Lower lobe of right lung (tissue), 2 donors: ENCODE measurements at places on chromosomes 5 and 9. TPM values are rescaled to one million over a fixed set of nuclear protein-coding genes. Genes with fewer than 3 reads are reported as not detected.

Gene ANKRD33B
- 5.8 TPM for total RNA-seq

Gene C5orf58
- total RNA-seq = not detected

Gene SLC25A2
- total RNA-seq = 0.71 TPM

Gene MUSK
- 3.2 TPM for total RNA-seq

Gene ST6GALNAC4
- 45.6 TPM for total RNA-seq

Gene PFN3
- not detected for total RNA-seq

Gene NSMF
- total RNA-seq = 20.7 TPM

Gene FAM170A
- total RNA-seq = not detected

Gene TMEM250
- total RNA-seq = 31.2 TPM

Gene CDKN2B
- total RNA-seq = 17.9 TPM

Gene OTP
- not detected for total RNA-seq

Gene MARCOL
- not detected for total RNA-seq

Gene SLC34A3
- total RNA-seq = not detected

Gene PCDHB11
- 2.7 TPM for total RNA-seq

Gene TMOD1
- total RNA-seq = 7.9 TPM

Gene ANXA2R
- total RNA-seq = 4.4 TPM

Gene ERMP1
- 26.2 TPM for total RNA-seq

Gene PCDHA1
- total RNA-seq = not detected
